Right renal cortex interstitium (tissue), 3 donors: ENCODE measurements at places on chromosomes 3 and 15.

GRCh38 chr3:18111796-18112232 is 313.3 kb downstream of the SATB1 start:
- DNase-seq = peak; percentile 8

- DNase-seq = no peak
Measured at GRCh38 chr3:125280668-125281361, 68.3 kb upstream of the SLC12A8 start.

DNA sequence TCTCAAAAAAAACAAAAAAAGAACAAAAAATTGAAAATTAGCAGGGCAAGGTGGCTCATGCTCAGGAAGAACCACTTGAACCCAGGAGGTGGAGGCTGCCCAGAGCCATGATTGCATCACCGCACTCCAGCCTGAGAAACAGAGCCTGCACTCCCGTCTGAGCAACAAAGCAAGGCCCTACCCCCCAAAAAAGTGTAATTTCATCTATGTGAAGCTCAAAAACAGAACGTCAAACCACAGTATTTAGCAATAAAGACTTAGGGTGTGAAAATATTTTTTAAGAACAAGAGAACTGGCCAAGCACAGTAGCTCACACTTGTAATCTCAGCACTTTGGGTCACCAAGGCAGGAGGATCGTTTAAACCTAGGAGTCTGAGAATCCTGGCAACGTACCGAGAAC is 38.2 kb downstream of the STAG1 start:
- DNase-seq = no peak

GRCh38 chr3:176514297-176514696 is 683.0 kb downstream of the TBL1XR1 start:
- no peak for DNase-seq

GRCh38 chr3:19346759-19347158 is 198.4 kb downstream of the KCNH8 start:
- DNase-seq = no peak

DNA sequence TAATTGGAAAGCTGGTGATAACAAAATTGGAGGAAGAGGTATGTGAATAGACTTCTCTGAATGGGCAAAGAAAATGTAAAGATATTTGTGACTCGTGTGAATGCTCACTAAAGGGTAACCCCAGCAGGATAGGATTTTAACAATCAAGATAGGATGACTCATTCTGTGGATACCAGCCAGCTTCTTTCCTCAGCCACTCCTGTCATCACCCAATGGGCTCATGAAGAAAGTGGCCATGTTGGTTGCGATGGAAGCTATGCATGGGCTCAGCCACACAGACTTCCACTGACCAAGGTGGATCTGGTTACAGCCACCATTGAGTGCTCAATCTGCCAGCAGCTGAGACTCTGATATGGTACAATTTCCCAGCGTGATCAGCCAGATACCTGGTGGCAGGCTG is 40.9 kb downstream of the STRIT1 start:
- DNase-seq = no peak
